ENCODE measurements at places on chromosomes 5 and 9.

DNA sequence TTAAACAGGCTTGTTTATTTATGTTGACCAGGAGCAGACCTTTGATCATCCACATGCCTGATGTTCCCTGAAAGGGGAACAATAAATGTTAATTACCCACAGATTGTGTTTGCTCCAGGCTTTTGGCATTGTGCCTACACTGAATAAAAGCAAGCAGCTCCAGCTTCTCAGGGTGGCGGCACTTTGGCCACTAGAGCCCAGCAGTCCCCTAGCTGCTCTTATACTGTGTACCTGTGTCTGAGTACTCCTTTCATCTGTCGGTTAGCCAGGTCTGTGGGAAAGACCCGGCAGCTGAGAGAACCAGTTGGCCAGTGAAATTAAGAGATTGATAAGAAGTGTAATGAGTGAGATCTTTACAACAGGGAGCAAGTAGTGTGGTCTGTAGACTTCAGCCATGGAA lies 254.8 kb upstream of the FTMT start:
- DNase-seq: no peak

DNA sequence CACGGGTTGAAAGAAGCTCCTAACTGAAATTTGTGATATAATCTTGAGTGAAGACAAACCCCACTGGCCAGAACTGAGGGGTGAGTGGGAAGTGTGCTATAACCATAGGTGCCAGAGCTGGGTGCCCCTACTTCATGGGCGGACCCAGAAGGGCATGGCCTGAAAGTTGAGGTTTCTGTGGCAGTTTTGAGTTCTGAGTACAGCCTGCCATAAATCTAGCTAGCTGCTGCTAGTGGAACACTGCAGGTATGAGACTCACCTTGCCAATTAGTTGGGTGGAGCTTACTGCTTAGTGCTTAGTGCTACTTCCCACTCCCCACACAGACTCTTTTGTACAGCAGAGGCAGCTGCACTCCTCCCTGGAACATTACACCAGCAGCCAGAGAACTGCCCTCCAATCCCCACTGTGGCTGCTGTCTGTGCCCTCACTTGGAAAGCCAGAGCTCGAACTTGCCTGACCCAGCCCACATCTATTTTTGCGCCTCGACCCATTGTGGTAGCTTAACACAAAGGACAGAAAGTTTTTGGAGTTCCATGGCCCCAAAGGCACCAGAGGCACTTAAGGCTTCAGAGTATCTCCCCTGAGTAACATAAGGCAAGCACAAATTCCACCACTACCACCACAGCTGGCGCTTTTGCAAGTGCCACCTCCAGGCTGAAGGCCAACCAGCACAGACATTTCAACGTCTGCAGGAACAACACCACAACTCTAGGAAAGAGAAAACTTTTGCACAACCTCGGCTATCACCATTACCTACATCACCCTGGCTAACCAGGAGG lies 27.1 kb upstream of the PTGER4 start:
- DNase-seq: no peak

GRCh38 chr9:22838266-22838665 lies 391.6 kb downstream of the DMRTA1 start:
- DNase-seq: no peak

DNA sequence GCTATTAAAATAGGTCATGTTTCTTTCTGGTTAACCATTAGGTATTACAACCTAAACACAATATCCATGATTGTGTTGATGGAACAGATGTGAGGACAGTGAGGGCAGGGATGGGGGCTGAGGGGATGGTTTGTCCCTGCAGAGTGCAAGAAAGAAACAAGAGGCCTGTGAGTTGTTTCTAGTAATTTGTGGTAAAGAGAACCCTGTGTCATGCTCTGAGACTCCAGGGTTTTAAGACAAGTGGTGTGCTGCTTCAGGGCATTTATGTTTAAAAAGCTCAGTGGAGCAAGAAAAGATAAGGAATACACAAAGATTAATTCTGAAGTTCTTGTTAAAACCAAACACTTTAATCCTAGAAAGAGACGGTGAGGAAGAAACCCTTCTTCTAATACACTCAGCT lies 656.5 kb downstream of the TLE1 start:
- DNase-seq: no peak

- DNase-seq: no peak
Observed at GRCh38 chr5:36575361-36575781, 31.0 kb upstream of the SLC1A3 start.

GRCh38 chr5:92309336-92309991 lies 926.3 kb upstream of the ARRDC3 start:
- peak; percentile 34 for DNase-seq

GRCh38 chr9:110871736-110872135 lies 166.5 kb downstream of the LPAR1 start:
- no peak for DNase-seq

GRCh38 chr5:139342423-139342723 lies 719 bp downstream of the PAIP2 start:
- DNase-seq: no peak

DNA sequence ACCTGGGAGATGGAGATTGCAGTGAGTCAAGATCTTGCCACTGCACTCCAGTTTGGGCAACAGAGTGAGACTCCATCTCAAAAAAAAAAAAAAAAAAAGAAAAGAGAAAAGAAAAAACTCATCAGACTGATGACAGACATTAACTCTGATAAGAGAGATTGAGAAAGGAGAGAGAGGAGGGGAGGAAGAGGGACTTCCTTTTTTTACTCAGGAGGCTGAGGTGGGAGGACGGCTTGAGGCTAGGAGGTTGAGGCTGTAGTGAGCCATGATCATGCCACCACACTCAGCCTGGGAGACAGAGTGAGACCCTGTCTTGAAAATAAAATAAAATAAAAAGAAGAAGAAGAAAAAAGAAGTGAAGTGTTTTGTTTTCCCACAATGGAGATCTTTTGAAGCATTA lies 9.7 kb upstream of the MSMP start:
- DNase-seq: no peak
